NCI-H82 (cell line): ENCODE measurements at places on chromosomes 12 and 14.

DNA sequence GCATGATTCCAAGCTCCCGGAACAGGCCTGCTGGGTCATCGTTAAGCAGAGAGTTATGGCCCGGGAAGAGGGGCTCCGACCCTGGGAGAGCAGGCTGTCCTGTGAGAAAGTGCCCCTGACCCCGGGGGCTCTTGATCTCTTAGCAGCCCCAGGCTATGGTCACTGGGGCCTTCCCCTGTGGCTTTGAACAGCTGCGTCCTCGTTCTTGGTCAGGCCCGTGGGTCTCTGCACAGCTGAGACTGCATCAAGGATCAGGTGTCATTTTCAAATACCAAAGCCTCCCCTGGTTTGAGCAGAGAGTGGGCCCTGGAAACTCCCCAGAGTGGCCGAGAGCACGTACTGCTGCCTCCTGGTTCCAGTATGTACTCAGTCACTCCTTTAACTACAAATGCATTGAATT, 114.8 kb downstream of the ESRRB start:
- no peak for DNase-seq

GRCh38 chr12:94722664-94723063, 72.3 kb upstream of the TMCC3 start:
- no peak for DNase-seq

GRCh38 chr12:109711596-109712461, 1.8 kb upstream of the FAM222A start:
- DNase-seq = peak; percentile 34

GRCh38 chr12:116534311-116535121, 24.7 kb upstream of the MAP1LC3B2 start:
- peak; percentile 83 for DNase-seq

DNA sequence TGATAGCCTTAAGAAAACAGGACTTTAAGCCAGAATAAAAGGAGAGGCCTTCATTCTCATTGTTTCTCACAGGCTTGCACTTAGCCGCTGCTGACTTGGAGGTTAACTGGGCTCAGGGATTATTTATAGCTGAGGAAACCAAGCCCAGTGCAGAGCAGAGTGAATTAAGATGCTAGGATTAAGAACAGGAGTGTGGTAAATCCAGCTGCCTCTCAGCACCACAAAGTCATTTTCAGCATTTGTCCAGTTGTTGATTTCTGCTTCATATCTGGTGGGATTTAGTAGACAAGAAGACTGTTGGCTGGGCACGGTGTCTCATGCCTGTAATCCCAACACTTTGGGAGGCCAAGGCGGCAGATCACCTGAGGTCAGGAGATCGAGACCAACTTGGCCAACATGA, 14.3 kb upstream of the KRT73 start:
- DNase-seq = peak; percentile 30

DNA sequence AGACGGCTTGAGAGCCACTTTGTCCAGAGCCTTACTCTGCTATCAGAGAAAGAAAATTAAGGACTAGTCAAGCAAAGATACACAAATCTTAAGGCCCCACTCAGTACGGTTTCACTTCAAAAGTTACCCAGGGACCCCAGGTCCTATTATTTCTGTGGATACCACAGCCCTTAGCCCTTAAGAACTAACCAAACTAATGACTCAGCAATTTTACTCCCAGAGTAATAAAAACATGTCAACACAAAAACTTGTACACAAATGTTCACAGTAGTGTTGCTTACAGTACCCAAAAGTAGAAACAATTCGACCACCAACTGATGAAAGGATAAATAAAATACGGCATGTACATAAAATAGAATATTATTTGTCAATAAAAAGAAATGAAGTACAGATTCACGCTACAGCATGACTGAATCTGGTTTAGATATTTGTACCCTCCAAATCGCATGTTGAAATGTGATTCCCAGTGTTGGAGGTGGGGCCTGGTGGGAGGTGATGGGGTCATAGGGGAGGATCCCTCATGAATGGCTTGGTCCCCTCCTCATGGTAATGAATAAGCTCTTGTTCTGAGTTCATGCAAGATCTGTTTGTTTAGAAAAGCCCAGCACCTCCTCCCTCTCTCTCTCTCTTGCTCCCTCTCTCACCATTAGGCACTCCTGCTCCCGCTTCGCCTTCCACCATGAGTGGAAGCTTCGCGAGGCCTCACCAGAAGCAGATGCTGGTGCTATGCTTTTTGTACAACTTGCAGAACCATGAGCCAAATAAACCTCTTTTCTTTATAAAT, 30.5 kb downstream of the AREL1 start:
- DNase-seq = no peak

DNA sequence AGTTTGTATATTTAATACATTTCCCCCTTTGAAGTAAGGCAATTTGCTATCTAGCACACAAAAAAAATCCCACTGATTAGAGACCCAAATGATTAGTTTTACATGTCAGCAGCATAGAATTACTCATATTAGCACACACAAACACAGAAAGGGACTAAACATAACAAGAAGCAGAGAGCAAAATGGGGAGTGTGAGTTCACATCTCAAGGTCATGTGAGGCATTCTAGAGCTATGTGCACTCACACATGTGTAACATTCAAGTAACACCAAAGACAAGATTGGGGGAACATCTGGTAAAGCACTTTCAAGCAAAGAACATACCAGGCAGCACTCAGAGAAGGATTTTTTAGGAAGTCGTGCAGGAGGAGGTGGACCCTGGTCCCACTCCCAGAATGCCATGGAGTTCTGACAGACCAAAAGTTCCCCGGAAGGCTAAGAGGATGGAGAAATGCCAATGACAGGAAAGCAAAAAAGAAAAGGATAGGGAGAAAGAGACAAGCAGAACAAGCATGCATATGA, 105.8 kb upstream of the SINHCAF start:
- no peak for DNase-seq

DNA sequence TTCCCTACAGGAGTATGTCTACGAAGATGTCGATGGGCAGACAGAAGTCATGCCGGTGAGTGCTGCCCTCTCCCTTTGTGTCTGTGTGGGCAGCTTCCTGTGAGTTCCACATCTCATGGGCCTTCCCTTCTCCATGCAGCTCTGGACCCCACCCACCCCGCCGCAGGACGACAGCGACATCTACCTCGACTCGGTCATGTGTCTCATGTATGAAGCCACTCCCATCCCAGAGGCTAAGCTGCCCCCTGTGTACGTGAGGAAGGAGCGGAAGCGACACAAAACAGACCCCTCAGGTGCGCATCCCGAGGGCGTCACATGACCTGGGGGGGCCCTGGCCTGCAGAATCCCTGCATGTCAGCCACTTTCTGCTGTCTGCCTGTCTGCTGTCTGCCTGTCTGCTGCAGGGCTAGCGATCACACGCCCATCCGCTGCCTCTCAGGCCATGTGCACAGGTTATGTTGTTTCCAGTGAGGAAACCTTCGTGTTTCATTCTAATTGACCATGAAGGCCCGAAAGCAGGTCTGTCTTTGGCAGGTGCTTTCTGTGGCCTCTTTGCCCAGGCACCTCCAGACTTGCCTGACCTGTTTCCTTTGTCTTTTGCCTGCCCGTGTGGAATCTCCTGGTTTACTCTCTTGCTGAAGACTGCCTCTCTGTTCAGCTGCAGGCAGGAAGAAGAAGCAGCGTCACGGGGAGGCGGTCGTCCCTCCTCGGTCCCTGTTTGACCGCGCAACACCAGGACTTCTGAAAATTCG, 95.1 kb downstream of the EP400 start:
- no peak for DNase-seq

DNA sequence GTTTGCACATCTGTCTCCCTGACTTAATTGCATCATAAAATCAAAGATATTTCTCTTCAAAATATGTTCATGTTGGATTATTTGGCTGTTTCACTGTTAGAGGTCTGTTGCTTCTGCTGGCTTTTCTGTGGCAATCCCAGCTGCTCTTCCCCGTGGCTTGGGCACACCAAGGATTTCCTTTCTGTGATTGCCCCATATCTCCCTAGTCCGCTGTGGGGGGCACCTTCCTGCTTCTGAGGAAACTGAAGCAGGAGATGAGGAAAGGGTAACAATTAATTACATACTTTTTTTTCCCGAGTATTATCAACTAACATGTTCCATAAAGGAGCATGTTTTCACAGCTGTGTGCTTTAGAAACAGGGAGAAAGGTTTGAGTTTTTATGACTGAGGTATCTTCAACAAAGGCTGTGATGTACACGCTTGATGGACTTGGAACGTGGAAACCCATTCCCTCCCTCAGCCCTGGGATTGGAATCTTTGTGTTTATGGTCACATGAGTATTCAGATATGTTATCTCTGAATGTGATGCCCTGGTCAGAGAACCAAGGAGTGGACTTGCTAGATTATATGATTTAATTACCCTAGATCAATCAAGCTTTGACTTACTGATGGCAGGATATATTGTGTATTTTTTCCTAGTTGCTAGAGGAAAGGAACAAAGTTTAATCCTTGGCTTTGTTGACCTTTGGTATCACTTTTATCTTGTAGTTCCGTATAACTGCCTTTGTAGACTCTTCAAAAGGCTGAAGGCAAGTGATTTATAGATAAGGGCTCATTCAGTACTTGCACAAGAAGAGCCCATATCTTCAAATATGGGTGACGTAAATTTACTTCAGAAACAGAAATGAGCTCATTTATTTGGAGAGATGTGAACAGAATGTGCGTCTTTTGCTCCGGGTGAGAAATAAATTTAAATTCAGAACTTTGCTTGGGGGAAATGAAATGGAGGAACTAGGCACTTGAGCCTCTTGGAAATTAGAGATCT, 46.7 kb downstream of the BORCS5 start:
- DNase-seq = no peak

DNA sequence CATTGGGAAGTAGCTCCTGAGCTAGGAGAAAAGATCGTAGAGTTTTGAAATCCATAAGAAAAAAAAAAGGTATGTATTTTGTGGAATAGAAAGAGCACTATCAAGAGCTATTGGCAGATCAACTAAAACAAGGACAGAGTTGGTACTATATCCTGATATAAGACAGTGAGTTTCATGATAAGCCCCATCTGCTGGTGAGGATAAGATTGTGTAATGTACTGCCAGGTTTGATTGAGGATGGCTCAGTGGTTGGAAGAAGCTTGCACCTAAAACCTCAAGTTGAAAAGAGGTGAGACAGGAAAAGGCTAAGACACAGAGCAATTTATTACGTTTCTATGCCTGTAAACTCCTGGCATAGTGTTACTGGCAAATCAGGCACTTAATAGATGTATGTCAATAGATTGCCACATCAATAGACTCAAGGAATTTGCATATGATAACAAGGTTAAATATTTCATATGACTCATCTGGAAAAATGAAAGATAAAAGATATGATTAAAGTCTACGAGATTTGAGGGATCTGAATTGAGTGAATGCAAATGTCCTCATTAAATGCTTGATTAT, 525.6 kb downstream of the FLRT2 start:
- peak; percentile 100 for DNase-seq

GRCh38 chr12:31591380-31591901, 505 bp upstream of the DENND5B start:
- peak; percentile 69 for DNase-seq

DNA sequence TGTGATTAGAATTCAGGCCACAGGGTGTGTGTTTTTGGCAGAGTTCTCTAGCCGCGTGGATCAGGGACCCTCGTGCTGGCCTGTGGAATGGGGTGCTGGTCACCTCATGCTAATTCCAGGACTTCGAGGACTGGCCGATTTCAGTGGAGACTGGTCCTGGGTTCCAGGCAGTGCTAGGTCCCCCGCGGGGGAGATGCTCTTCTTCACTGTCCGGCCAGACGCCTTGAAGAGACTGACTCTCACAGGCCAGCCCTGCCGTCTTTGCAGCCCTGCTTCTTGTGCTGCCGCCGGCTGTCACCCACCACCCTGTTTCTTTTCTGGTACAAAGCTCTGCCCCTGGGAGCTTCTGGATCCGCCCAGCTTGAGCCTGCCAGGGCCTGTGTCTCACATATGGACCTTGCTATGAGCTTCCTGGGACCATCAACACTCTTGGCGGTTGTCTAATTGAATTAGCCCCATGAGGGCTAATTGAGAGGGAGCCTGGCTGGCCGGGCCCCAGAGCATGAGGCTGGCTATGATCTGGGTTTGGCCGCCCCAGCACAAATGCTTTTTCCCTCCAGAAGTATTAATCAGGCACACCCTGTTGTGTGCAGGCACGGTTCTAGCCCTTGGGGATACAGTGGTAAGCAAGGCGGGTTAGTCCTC, 8.2 kb downstream of the MLXIP start:
- DNase-seq = peak; percentile 76

DNA sequence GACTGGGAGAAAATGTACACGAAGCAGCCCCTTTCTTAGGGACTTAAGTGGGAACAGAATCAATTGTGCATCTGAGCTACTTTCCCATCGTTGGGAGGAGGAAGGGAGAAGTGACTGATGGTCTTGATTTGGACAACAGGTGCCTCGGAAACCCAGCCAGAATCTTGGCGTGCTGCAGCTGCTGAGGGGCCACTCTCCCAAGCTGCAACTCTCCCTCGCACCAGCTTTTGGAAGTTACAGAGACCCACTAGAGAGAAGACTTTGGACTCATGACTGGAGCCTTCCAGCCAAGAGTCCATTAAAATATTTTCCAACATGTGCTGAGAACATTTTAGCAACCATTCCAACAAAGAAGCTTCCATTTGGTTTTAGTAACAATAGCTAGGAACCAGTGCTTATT, 52.3 kb downstream of the GNS start:
- no peak for DNase-seq

DNA sequence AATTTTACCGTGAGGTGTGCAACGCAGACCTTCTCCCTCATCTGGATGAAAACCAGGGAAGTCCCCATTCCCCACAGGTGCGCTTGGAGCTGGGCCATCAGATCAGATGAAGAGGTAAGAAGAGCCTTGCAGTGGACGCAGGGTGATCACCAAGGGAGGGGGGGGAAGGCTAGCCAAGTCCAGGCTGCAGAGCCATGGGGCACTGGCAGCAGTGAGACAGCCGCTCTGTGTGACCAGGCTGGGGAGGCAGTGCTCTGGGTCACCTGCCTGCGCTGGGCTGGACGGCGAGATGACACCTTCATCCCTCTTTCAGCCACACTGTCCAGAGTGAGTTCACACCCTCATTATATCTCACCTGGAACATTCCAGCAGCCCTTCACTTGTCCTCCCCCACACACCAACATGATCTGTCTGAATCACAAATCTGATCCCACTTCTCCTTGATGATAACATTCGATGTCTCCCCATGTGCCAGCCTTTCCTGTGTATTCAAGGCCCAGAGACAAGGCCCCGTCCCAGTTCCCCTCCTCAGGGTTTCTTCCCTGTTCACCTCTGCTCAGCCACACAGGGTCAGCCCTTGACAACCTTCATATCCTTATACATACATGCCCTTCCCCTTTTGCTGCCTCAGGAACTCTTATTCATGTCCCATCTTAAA, 65.9 kb upstream of the VASH1 start:
- DNase-seq = no peak

DNA sequence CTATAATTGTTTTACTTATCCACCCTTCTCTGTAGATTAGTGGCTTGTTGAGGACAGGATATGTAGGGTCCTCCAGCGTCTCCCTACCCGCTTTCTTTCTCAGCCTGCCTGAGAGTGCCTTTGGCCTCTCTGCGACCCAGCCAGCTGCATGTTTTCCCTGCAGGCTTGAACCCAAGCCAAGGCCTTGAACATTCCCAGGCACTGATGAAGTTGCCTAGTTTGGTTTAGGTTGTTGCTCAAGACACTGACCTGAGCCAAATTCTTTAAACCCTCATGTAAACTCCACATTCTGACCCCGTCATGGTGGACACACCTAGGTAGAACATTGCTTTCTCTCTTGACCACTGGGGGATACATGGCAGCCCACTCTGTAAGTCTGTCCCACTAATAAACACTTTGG, 33.4 kb upstream of the TXNRD1 start:
- no peak for DNase-seq

- DNase-seq = no peak
Measured at GRCh38 chr12:127063339-127064072, 1203.5 kb upstream of the TMEM132C start.

- DNase-seq = peak; percentile 51
Measured at GRCh38 chr12:24615967-24616411, 332.9 kb downstream of the BCAT1 start.
